GF-D8 (cell line): ENCODE measurements at places on chromosomes 3 and 15.

DNA sequence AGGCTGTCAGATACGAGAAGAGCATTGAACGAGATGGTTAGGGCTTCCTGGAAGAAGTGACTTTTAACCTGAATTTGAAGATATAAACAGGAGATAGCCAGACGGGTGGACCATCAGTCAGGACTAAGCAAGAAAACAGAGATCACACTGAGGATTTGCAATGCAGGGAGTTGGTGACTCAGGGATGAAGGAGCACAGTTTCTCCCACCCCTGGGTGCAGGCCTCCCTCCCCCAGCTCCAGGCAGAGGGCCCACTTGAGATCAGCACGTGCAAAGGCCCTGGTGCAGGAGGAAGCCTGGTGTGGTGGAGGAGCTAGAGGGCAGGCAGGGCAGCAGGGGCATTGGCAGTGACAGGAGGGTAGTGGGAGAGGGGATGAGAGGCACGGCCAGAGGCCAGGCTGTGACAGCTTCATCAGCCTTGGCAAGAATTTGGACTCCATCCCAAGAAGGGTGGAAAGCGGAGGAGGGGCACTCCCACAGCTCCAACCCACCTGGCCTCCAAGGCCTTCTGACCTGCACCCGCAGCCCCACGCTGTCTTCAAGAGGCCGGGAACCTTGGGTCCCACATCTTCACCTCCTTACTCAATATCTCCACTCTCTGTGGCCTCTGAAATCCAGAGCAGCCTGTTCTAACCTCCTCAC lies 8.7 kb upstream of the PCSK6 start:
- no peak for DNase-seq

GRCh38 chr3:186054792-186055352 lies 54.0 kb downstream of the ETV5 start:
- DNase-seq, result no peak

GRCh38 chr3:178538056-178538455 lies 1.8 kb downstream of the KCNMB2 start:
- DNase-seq, result no peak

GRCh38 chr15:90201944-90202375 lies 830 bp downstream of the SEMA4B start:
- DNase-seq, result no peak

DNA sequence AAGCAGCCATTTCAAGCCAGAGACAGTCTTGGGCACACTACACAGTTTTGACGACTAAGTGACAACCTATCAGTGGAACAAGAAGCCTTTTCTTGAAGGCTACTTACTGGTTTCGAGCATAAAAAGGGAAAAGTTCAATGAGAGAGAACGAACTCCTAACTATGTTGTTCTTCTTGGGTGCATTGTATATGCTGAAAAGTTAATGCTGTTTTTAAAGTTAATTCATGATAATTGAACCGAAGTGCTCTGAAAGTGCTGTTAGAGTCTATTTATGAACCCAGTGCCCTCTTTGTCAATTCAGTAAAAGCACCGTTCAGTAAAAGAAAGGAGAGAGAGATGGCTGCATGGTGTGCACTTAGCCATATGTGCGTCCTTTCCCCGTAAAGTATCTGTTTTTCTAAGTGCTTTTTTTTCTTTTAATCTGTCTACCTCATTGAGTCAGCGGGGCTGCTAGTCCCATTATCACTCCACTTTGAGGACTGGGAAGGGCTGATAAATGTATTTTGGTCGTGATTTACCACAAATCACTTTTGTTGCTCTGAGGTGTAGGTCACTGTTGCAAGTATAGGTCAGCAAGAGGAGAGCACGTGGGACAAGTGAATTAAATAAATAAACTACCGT lies 380.7 kb upstream of the GOLIM4 start:
- no peak for DNase-seq

DNA sequence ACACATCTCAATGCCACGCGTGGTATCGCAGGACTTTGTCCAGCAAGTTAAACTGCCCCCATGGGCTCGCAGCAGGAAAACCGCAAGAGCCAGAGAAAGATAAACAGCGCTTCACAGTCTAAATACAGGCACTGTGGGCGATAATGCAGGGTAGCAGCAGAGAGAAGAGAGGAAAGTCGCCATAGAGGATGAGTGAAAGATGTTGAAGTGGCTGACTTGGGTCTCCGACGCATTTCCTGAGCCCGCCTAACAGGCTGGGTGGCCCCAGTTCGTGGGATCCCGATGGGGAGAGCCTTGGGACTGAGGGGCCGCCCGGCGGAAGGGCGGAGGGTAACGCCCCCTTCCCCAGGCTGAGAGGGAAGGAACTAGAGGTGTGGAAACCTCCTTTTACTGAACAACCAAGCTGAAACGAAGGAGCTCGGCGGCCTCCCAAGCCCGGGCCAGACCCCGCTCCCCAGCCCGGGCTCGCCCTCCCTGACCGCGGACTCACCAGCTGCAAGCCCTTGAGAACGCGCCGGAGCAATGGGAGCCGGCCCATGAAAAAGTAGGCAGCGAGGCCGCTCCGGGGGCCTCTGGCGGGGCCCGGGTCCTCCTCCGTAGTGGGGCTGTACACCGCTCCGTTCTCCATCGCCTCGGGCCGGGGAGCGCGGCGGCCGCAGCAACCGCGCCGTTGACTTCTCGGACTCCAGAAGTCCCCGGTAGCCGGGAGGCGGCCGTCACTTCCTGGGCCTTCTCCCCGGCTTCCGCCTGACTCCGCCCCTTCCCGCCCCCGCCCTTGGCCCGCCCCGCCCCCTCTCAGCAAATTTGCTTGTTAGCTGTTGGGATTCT lies at the start of gene CMTM6:
CMTM6 (minus strand) TSS at position 735 of the 828 bp plus-strand sequence; CDS start at position 628, 107 bp downstream.
- DNase-seq, result peak; percentile 78

GRCh38 chr15:29570948-29571791 lies 251.1 kb downstream of the TJP1 start:
- no peak for DNase-seq

DNA sequence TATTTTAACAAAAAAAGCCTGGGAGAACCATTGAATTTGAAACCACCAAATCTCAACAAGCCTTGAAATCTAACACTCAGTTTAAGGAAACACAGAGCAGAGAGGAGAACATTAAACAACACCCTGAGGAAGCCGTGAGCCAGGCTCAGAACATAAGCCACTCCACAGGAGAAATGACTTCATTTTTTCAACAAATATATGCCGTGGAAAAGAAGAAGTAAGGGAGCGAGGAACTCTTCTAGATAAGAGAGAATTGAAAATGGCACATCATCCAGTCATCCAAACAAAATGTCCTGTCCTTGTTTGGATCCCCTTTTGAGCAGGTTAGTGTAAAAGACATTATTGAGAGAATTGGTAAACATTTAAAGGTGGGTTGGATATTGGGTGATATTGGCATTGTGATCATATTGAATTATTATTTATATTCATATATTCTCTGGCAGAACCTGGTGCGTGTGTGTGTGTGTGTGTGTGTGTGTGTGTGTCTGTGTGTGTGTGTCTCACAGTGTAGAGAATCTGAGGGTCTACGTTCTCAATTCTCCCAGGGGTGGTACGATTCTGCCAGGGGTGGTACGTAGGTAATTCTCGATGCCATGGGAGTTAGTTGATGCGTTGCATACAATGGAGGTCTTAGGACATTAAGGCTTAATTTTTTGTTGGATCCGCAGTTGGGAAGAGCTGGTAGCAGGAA lies 94.4 kb downstream of the ST6GAL1 start:
- no peak for DNase-seq

DNA sequence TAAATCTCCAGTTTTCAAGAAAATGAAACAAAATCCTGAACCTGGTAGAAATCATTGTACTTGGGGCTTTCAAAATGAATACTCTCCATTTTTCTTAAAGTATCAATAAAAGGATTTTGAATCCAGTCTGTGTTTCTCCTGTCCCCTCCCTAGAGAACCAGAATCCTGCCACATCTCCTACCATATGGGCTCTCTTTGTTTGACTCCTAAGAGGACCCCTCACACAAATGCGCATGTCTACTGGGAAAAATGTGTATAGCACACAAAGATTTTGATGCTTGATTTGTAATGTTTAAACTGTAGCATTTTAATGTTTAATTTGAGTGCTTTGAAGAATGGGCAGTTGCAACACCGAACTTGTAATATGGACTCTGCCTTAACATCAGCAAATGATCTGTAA lies 25.9 kb downstream of the LRRC3B start:
- no peak for DNase-seq

DNA sequence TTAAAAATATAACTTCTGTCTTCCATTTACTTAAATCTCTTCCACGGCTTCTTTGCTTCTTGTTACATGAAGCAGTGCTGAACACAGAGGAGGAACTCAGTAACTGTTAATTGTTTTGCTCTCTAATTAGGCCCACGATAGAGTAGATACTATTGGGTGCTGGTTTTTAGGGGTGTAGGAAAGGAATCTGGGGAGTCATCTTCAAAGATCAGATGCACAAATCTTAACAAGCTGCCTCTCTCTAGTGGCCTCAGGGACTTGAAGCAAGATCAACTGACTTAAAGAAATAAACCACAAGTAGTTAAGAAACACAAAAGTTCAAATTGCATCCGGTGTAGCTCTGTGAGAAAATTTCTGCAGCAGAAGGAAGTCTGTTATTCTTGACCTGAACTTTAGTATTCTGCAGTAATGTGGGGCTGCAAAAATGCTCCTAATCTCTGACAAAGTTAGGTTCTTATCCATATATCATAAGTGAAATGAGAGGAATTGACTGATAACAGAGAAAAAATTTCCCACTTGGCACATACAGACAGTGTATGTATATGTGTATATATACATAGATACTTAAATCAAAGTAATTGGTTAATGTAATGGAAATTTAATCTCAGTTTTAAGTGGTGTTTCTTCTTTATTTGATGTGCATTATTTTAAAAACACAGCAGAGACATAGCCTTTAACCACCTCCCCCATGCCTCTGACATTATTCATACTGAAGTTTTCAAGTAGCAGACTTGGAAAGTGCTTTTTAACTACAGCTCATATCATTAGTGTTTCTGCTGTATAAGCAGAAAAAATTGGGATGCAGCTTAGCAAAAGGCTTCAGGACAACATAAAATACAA lies 51.8 kb downstream of the CHST2 start:
- no peak for DNase-seq

DNA sequence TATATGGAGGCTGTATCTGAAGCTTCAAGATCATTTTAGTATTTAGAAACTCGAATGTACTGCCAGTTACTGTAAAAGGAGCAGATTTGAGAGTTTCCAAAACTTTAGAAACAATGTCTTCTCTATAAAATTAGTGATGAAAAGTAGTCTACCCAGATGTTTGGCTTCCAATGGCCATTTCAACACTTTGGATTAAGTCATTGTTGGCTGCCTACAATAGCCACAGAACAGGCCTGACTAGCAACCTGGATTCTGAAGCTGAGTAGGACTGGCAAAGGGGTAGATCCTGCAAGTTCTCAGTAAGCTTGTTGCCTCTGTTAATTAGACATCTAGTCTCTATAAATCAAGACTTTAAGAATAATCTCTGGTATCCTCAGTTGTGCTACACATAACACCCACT lies 239.0 kb upstream of the KCNMB2 start:
- no peak for DNase-seq
